ENCODE measurements at places on chromosomes 11 and 22.
A peak's percentile ranks its signal among the peaks of the same experiment; 100 is the strongest.

GRCh38 chr22:42056757-42057511, 13.7 kb downstream of the NAGA start:
- DNase-seq = no peak

DNA sequence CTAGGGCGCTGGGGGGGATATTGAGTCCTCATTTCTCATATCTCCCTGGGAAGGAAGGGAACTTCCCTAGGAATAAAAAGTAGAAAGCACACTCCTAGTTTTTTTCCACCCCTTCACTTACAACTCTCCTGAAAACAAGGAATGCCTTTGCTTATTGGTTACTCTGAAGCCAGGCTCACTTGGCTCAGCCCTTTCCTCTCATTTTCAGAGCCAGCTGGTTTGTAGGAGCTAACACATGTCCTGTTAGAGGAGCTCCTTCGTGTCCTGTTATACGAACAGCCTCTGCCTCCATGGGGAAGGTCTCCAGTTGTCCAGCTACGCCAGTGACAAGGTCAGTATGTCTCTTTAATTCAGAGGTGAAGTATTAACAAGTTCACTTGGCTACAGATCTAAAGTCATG, 17.6 kb downstream of the ALKBH8 start:
- DNase-seq = no peak

GRCh38 chr11:10725114-10725906, 25.7 kb upstream of the CTR9 start:
- no peak for DNase-seq

GRCh38 chr22:46547179-46547882, 9.9 kb upstream of the CELSR1 start:
- DNase-seq = no peak

- no peak for DNase-seq
These were observed 15.2 kb upstream of the NUP160 start for GRCh38 chr11:47863189-47863897.

DNA sequence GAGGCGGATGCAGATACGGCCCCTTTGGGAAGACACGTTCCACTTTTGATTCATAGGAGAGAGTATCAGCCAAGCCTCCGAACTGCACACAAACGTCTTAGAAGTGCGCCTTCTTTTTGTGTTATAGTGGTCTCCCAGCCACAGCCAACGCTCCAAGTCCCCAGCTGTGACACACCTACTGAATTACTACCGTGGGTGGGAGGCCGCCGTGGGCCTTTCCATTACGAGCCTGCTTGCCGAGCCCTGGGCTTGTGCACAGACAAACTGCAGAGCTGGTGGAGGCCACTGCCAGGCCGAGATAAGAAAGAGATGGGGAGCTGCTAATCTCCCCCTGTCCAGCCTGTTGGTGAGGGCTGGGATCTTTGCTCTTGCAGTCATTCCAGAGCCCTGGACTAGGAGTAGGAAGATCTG, 761 bp downstream of the HMBS start:
- DNase-seq = no peak

DNA sequence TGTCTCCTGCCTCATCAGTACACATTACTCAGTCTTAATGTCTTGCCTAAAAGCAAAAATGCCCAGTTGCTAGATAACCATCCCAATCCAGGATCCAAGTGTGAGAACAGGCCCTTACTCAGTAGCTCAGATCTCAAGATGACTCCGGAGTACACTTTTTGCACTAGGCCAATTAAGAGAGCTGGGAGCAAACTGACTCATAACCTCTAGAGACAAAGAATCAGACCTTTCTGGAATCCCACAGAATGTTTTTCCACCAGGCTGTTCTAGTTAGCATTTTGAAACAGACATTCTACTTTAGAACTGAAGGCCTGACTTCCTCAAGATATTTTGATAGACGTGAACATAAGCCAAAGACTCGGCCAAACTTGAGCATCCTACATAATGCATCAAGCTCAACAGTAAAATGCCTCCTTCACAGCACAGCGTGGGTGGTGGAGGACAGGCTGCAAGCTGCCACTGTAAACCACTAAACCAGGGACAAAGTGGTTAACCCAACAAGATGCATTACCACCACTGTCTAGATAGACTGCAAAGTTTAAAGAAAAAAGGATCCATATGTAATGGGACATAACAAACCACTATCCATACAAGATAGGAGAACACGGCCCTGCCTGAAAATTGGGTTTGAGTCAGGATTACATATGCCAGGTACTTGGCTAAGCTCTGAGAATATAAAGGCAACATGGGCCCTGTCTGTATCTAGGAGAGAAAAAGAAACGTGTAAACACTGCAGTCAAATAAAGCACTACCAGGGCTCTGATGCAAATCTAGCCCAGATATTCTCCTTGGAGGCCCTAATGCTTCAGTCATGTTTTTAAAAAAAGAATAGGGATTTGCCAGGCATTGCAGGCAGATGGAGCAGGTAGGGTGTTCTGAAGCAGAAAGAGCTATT, 48.3 kb downstream of the MYH9 start:
- DNase-seq = no peak

- no peak for DNase-seq
These were observed 352.9 kb upstream of the DDI1 start for GRCh38 chr11:103683576-103683975.

- no peak for DNase-seq
These were observed 93.6 kb upstream of the CRYBB3 start for GRCh38 chr22:25105817-25106650.

DNA sequence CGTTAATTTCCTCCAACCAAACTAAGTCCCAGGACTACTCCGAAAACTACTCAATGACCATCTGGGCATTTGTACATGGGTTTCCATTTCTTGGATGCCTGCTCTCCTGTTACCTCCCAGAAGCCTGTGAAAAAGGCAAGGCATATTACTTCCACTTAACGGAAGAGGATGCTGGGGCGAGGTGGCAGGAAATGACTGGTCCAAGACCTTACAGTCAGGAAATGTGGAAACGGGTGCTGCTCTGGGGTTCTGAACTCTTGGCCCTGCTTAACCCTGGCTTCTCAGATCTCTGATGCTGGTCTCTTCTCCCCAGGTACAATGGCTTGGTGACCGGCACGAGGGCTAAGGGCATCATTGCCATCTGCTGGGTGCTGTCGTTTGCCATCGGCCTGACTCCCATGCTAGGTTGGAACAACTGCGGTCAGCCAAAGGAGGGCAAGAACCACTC, 12.9 kb downstream of the ADORA2A start:
- DNase-seq = no peak

DNA sequence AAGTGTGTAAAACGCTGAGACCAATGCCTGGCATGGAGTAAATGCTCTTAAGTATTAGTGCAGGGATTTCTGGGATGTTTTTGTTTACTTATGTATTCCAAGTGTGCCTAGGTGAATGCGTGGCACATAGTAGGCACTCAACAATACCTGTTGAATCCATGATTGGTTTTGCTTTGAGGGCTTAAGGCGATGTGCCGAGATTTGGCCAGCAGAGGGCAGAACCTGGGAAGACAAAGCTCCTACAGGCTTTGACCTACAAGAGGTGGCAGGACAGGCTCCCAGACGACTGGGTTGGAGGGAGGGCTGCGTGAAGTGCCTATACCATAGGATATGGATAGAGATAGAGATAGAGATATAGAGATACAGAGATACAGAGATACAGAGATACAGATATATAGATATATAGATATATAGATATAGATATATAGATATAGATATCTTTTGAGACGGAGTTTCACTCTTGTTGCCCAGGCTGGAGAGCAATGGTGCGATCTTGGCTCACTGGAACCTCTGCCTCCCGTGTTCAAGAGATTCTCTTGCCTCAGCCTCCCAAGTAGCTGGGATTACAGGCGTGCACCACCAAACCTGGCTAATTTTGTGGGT, 13.9 kb downstream of the KCNE3 start:
- peak; percentile 59 for DNase-seq

- no peak for DNase-seq
These were observed 113.7 kb downstream of the FEZ1 start for GRCh38 chr11:125382314-125382791.

GRCh38 chr11:2256951-2257700, 13.3 kb downstream of the ASCL2 start:
- no peak for DNase-seq

DNA sequence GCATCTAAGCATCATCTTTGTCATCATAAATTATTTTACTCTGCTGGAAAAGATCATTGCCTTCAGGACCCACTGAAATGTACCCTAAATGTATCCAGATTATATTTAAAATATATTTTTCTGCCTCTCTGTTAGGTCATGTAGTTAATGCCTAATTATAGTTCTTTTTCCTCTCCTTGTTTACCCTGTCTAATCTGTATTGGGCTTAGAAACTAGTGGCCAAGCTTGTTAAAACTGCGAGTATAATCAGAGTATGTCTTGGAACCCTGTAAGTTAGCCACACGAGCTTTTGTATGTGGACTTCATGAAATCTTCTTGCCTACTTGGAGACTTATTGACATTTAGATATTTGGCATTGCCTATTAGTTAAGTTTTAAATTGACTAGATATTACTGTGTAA, 55.6 kb downstream of the ARFGAP2 start:
- no peak for DNase-seq

GRCh38 chr11:36065436-36065835, 121.6 kb downstream of the LDLRAD3 start:
- no peak for DNase-seq

DNA sequence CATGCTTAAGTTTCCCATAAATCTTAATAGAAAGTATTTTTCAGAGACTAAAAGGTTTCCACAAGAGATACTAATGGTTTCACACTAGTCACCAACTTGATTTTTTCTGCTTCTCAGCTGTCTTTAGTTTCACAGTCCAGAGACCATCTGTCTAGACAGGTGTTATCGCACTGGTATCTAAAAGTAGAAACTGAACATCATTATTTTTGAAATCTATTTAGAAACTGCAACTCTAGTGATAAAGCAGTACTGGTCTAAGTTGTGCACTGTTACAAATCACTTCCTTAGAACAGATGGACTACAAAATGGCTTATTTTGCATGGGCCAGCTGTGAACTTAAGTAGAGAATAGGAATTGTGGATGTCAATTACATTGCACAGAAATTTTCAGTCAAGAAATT, 78.0 kb downstream of the CNTN5 start:
- DNase-seq = no peak

- peak; percentile 79 for DNase-seq
These were observed 557 bp downstream of the RANGAP1 start for GRCh38 chr22:41285441-41285819.

DNA sequence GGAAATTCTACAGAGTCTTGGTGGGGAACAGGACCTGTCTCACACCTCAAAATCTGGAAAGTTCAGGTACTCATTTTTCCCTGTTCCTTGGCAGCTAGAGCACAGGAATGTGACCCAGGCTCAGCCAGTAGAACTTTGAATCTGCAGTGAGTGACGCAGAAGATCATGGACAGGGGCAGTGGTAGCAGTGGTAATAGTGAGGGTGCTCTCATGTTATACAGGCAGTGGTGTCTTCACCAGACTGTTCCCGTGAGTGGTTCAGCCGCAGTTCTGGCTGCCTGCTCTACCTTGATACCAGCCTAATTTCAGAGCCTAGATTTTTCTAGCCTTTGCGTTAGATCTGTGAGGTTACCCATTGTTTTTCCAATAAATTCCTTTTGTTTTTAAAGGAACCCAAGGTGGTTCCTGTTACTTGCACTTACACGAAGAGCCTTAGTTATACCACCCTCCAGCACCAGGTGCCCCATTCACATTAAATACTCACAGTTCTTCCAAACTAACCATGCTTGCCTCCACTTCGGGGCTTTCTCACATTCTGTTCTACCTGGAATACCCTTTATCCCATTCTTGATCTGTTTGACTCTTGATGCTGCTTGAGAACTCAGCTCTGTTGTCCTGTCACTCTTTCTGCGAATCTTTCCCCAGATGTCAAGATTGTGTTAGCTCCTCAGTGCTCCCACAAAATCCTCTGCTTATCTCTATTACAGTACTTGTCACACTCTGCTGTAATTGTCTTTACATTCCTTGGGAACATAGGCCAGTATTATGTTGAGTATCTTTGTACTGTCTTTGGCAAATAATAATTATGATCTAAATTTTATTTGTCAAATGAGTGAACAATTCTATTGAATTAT, 47.8 kb downstream of the SWAP70 start:
- no peak for DNase-seq

DNA sequence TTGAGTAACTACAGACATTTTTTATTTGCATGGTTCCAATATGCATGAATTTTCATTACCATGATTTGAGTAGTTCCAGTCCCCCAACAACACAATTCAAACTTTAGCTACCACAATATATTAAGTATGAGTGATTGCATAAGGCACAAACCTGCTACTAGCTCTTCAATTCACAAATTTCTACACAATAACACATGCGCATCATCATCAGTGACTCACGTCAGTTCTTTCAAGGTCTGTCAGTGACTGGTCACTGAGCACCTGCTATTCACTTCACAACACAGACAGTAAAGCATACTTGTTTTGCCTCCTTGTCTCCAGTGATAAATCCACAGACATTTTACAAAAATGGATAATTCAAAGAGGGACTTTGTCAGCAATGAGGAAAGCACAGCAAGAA, 435.1 kb upstream of the CCDC90B start:
- DNase-seq = no peak

DNA sequence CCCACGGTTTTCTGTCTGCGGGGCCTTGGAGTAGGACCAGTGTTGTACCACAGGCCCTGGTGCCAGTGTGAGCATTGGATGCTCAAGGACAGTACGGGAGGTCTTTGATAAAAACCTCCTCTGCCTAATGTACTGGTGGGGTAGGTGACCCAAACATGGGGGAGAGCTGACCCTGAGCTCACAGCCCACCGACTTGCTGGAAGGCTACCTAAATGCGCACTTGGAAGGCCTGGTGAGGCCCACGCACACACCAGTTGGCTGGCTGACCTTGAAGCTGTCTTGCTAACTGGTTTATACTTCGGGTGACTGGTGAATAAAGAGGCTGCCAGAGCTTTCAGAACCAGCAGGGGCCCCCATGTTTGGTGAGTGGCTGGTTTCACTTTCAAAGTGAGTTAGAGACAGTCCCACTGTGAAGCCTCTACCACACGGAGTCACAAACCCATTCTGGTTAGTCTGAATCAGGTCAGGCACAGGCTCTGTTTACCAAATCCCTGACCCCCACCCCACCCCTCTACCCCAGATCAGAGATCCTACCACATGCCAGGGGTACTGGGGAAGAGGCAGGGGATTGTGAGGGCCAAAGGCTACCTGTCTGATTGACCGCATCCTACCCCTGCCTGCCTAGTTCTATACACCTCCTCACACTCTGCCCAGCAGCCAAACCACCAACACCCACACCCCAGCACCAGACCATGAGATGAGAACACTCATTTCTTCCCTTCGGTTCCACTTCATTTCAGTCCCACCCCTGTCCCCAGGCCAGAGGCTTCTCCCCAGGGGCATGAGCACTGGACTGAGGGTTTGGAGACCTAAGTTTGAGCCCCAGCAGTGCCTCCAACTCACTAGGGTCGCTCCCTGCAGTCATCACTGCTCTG, 12.7 kb upstream of the IL2RB start:
- DNase-seq = peak; percentile 73

DNA sequence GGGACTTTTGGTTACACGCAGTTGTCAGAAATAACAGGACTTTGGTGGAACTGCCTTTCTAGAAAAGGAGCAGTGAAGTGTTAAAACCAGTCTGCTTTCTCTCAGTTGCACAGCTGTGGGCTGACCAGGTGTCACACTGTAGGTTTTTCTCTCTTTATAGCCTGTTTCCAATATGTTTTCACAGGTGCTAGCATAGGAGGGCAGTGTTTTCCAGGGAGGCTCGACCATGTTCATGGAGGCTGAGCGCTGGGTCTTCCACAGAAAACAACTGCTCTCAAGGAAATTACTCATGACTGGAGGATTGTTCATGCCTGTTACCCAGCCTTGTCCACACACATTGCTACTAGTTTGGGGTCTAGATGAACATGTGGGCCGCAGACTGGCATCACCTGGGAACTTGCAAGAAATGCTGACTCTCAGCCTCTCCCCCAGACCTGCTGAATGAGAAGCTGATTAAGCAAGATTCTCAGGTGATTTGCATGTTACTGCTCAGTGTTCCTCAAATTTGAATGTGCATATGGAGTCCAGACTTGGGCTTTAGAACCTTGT, 157.7 kb downstream of the MAML2 start:
- no peak for DNase-seq
